NCI-H1105 treated with DMSO at 0.1 percent for 48 hours (cell line): ENCODE measurements at places on chromosomes 1 and 21.

DNA sequence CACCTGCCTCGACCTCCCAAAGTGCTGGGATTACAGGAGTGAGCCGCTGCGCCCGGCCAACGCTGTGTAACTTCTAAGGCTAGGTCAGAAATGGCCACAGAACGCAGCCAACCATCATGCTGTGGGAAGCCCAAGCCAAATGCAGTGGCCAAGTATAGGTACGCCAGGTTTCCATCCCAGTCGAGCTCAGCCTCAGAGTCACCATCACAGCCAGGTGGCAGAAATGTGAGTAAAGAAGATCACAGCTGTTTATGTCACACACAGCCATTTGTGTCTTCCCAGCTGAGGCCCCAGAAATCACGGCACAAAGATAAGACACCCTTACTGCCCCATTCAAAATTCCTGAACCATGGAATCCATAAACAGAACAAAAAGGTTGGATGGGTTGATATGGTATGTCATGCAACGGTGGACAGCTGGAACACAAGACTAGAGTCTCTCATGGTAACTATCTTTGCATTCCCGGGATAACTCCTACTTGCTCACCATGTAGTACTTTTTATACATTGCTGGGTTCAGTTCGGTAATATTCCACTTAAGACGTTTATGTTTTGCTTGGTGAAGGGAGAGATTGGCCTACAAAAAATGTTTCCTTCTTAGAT lies 84.3 kb downstream of the SLC45A1 start:
- no peak for DNase-seq

DNA sequence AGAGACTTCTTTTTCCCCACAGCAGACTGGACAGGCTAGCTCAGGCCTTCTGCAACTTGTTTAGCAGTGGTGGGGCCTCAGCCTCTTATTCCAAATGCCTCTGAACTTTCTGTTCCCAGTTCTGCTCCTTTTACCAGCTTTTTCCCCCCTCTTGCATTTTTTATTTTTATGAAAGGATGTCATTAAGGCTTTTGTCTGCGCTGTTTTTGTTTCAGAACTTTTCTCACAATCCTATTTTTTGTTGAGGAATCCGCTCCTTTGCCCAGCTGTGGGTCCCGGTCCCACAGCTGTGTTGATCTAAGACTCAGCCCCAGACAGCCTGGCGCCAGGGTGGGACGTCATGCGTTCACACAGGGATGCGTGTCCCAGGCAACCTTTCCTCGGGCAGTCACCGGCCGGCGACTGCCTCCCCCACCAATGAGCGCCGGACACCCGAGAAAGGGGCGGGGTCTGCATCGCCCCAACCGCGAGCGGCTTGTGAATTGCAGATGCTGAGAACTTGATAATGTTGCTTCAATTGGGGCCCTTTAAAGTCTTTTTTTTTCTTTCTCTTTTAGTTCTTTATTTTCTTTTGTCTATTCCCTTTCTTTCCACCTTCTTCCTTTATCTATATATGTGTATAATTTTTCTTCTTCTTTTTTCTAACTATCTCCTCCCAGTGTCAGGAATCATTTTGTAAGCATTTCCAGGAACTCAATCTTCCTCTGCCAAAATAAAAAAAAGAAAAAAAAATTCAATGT lies 3.0 kb upstream of the ID3 start:
- peak; percentile 98 for DNase-seq

DNA sequence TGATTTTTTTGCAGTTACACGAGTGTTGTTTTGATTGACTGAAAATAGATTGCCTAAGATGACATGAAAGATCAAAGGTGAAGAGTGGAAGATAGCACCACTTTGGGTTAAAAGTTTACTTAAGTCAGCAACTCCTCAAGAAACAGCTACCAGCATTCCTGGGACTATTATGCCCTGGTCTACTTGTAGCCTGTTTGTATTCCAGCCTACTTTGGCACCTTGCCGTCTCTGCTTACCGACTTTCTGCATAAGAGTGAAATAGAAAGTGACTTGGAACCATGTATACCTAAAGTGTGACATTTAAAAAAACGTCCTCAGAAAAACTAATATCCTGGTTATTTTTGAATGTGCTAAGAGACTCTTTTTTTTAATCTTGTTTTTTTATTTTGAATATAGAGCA lies 631.5 kb upstream of the PTBP2 start:
- no peak for DNase-seq

DNA sequence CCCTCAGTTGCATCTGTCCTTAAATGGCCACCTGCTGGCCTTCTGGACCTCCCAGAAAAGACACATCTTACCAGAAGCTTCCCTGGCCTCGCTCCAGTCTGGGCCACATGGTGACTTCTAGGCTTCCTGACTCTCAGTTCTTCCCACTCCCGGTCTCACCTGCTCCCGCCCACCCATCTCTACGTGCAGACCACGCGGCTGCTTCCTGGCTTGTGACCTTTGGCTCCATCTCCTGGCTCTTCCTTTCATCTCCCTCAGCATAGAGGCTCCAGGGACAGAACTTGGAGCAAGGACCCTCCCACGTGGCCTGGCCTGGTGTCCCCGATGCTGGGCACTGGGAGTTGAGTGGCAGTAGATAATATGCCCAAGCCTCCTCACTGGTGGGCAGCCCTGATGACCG lies 124.9 kb upstream of the IRF2BP2 start:
- no peak for DNase-seq

DNA sequence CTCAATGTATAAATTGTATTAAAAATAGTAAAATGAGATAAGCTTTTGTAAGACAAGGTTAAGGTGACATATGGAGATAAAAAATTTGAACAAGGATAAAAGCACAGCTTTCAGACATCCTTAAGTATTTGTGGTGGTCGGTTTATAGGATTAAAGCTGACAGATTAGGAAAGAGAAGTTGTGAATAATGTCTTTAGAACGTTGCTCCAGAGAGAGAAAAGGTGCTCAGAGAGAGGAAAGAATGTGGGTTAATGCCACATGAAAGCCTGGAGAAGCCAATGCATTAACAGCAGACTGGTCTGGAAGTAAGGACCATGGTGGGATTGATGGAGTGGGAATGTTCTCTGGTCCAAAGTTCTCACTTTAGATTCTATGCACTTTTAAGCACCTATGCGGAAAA lies 44.8 kb downstream of the ATP6V1G3 start:
- no peak for DNase-seq

DNA sequence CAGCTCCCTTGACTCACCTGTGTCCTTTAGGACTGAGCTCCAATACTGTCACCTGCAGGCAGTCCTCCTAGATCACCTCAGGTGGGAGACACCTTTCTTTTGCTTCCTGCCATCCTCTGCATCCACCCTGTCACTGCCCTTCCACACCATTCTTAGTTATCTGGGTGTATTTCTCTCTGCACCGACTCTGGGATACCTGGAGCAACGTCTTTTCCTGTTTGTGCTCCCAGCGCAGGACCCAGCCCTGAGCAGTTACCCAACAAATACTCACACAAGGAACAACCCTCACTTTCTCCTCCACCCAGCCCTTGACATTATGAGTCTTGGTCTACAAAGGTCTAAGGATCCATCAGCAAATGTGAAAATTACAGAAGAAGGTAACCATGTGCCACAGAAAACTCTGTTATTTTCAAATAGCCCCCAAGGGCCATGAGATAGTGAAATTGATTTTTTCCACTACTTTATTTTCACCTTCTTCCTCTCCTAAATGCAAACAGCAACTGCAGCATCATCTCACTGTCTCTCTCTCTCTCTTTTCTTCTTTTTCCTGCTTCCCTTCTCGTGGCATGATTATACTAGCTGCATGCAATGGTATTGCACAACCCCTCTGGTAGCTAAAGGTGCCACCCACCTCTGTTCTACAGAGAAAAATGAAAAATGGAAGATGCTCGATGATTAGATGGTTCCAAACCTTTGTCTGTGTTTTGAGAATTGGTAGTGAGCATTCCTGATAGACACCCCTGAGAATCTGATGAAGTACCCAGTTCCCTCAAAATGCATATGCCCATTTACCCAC lies 89.0 kb downstream of the MIS18A start:
- DNase-seq = no peak

- no peak for DNase-seq
Measured at GRCh38 chr1:167837326-167837725, 76.6 kb downstream of the ADCY10 start.

DNA sequence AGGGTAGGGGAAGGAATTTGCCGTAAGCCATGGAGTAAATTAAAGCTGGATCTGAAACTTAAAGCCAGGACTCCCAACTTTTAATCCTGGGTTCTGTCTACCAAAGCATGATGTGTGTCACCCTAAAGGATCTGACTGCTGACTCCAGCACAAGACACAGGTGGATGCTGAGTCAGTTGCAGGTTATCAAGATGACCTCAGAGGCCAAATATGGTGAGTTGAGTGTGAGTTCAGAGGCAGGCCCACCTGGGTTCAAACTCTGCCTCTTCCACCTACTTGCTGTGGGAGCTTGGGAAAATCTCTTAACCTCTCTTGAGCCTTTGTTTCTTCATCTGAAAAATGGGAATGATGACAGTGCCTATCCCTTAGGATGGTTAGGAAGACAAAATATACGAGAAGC lies 16.7 kb upstream of the LDLRAP1 start:
- DNase-seq = no peak

- no peak for DNase-seq
Measured at GRCh38 chr1:41333146-41333784, 28.0 kb upstream of the FOXO6 start.

GRCh38 chr1:76374086-76374485 lies 299.5 kb downstream of the ST6GALNAC3 start:
- peak; percentile 95 for DNase-seq

DNA sequence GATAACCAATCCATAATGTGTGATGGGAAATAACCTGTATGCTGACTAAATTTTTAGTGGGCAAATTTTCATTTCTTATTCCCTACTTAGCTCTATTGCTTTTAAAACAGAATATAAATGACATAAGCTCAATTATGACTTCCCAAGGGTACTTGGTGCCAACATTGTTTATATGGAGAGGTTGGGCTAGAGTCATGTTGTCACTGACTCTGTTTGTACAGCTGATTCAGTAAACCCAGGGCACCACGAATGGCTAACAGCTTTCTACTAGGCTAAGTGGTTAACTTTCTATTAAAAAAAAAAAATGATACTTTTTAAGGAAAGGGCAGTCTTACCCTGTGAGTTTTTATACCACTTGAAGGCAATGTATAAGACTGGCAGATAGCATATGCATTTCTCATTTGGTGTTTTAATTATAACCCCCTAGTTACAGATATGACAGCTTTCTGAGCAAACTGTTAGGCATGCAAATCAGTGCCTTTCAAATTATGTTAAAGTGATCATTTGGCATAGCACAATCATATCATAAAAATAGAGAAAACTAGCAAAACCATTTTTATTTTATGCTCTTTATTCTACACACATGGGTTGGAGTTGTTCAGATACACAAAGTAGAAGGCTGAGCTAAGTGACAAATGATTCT lies 147.1 kb downstream of the DNM3 start:
- DNase-seq = no peak

- DNase-seq = no peak
Measured at GRCh38 chr1:18803151-18803791, 56.2 kb downstream of the TAS1R2 start.

DNA sequence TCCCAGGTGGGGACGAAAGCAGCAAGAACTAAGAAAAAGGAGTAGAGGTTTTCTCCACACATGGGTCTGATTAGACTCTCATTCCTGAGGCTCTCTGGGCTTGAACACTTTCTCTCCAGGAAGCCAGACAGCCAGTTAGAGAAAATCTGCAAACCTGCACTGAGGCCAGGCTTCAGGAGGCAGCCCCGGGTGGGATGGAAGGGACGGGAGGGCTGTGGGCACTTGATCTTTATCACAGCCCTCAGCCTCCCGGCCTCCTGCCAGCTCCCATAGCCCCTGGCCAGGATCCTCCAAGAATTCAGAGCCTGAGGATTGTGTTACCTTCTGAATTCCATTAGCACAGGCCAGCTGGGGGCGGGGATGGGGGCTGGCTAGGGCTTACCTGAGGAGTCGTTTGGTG lies 40.1 kb downstream of the SERTAD4 start:
- DNase-seq = no peak

- DNase-seq = no peak
Measured at GRCh38 chr1:190049314-190049713, 428.4 kb downstream of the BRINP3 start.

DNA sequence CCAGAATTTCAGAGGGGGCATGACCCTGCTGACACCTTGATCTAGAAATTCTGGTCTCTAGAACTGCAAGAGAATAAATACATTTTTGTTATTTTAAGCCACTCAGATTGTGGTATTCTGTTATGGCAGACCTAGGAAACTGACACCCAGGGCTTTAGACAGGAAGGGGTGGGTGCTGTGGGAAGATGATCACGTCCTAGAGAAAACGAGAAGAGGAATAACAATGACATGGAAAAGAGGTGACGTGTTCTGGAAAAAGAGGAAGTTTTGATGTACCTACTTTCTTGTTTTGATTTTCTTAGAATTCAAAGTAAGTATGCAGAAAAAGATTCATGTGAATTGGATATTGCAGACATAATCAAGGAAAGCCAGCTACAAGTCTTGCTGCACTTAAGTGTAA lies 232.9 kb upstream of the RUNX1 start:
- no peak for DNase-seq

DNA sequence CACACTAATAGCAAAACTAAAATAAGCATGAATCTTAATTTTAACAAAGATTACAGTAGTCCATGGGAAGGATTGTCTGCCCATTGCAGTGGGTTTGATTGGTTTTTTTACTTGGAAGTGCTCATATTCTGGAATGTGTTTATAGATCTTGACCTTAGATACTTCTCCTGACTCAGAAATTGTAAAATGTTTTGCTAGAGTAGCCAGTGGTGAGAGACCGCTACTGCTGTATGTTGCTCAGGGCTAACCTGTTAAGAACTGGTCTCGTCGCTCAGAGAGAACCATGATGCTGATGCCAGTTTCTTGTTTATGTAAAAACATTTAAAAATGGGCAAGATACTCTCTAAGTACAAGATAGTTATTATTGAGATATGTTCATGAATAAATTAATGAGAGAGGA lies 99.9 kb downstream of the ROR1 start:
- no peak for DNase-seq

GRCh38 chr1:222889440-222889839 lies 74.6 kb downstream of the DISP1 start:
- no peak for DNase-seq

DNA sequence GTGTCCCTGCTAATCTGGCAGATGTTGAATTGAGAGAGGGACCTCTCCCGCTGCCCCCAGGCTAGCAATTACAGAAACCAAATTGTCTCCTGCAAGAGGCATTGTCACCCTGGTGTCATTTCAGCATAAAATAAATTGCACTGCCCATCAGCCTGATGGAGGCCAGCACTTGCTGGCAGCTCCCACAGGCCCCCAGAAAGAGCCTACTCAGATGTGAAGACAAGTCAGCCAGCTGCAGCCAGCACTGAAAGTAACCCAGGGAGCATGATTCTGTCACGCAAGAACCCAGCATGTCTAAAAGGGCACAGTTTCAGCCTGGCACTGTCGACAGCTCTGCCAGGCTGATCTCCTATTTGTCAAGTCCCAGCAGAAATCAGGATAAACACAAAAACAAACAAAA lies 110.3 kb upstream of the CTTNBP2NL start:
- DNase-seq = no peak
